ENCODE measurements at places on chromosomes 6 and 20.

GRCh38 chr20:49691818-49692568 is 21.7 kb downstream of the B4GALT5 start:
- no peak for DNase-seq

DNA sequence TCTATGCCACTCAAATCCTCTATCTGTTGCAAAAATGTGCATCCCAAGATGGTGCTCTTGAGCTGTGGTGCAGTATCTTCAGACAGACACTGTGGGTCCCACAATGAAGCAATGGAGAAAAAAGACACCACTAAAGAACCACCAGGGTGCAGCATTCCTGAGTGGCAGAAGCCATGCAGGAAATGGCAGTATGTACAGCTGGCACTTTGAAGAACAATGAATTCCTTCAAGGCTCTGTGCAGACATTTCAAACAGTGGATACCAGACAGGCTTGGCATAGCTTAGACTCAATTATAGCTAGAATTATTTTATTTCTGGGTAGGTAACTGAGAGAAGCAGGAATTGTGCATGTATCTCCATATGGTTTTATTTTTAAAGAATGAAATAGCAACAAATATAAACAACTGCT is 24.0 kb upstream of the HDAC2 start:
- DNase-seq: peak; percentile 50

DNA sequence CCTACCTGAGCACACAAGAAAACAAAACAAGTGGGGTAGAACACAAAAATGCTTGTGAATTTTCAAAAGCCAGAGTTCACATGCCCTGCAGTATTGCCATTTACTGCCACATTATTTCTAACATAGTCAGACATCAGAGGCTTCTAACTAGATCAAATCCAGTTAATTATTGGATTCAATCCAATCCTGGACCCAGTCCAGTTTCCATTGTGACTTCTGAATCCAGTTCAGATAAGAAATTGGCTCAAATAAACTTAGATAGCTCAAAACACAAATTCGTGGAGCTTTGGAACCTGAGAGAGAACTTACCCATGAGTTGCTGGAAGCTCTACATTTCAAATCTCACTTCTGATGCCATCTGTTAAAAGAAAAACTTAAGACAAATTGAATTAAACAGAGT is 85.2 kb upstream of the ANKEF1 start:
- no peak for DNase-seq

DNA sequence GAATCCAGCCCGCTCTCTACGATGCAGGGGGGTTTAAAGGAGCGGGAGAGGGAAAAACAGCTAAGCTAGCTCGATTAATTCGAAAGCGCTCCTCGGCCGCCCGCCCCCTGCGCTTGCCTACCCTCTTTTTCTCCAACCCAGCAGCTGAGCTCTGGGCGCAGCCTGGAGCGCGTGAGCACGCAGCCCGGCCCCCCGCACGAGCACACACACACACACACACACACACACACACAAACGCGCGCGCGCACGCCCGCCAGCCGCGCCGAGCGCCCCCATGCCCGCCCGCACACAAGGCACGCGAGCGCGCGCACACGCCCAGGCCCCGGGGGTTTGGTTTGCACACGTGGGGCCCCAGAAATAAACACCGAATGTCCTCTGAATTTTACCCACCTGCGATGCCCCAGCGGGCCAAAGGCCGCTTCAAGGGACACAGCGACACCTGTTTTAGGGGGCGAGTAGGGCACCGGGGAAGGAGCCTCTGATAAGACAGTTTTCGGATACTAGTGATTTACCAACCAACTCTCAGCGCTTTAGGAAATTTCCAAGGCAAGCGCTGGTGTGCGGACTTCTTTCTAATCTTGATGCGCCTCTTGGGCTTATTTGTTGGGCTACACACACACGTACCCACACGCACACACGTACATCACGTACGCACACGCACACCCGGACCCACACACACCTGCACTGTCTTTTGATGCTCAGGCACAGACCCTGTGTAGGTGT is 802 bp upstream of the NRN1 start:
- peak; percentile 42 for DNase-seq

DNA sequence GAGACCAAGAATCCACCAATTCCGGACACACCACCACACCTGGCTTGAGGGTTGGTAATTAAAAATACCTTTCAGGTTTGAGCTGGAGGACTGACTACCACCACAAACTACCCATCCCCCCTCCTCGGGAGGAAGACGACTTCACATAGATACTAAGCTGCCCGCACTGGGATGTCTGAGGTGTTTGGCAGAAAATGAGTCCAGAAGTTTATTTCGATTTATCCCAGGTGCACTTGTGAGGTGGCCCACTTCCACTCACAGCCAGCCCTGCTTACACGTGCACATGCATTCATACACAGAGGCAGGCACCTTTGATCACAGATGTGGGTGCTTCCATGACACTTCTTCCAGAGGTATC is 187.1 kb downstream of the ID4 start:
- no peak for DNase-seq

DNA sequence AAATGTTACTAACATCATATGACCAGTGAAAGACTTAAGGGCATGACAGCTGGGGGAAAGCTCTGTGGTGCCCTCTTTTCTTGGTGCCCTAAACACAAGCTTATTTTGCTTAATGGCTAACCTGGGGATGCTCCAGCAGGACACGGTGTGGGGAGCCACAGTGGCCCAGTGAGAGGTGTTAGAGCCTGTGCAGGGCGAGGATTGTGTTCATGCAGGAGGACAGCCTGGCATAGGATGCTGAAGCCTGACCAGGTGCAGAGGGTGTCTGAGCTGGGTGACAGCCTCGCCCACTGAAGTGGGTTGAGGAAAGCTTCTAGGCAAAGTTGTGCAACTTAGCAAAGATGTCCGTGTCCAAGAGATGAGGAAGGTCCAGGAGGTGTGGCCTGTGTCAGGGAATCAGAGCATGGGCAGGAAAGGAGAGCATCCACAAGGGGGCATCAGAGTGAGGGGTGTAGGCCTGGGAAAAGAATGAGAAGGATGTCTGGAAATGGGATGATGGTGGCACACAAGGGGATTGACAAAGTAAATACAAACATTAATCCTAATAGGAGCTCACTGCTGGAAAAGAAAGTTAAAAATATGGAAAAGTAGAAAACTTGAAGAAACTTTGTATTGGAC is 33.9 kb downstream of the SLC17A4 start:
- peak; percentile 23 for DNase-seq

DNA sequence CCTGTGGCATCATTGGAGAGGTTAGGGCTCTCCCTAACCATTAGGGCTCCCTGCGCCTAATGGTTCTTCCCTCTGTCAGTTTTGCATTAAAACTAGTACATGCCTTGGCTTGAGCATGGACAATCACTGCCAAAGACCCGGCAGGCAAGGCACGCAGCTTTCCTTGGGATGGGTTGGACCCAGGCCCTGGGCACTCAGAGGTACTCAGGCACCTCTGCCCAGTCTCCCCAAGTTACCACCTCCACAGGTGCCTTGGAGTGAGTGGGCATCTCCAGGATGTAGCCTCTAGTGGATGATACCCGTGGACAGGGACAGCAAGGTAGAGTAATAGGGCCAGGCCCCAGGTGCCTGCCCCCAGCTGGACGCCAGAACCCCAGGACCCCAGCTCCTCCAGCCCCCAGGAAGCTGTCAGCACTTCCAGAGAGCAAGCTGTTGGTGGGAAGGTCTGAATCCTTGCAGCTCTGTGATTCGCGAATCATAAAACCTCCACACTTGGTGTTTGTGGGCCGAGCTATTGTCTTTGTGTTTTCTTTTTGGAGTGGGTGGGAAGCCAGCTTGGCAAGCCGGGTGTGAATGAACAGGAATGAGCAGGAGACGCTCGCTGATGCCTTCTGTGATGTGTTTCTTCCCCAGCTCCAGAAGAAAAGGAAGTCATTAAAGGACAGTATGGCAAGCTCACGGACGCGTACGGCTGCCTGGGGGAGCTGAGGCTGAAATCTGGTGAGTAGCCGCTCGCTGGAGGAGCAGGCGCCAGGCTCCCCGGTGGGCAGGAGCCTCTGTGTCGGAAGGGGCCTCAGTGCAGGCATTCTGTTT is 35.1 kb downstream of the SYNJ2 start:
- no peak for DNase-seq

GRCh38 chr6:149452037-149452939 is 32.5 kb downstream of the ZC3H12D start:
- no peak for DNase-seq

GRCh38 chr20:19098806-19099578 is 113.5 kb upstream of the SLC24A3 start:
- no peak for DNase-seq

GRCh38 chr6:40353967-40354452 is 233.2 kb downstream of the LRFN2 start:
- no peak for DNase-seq

DNA sequence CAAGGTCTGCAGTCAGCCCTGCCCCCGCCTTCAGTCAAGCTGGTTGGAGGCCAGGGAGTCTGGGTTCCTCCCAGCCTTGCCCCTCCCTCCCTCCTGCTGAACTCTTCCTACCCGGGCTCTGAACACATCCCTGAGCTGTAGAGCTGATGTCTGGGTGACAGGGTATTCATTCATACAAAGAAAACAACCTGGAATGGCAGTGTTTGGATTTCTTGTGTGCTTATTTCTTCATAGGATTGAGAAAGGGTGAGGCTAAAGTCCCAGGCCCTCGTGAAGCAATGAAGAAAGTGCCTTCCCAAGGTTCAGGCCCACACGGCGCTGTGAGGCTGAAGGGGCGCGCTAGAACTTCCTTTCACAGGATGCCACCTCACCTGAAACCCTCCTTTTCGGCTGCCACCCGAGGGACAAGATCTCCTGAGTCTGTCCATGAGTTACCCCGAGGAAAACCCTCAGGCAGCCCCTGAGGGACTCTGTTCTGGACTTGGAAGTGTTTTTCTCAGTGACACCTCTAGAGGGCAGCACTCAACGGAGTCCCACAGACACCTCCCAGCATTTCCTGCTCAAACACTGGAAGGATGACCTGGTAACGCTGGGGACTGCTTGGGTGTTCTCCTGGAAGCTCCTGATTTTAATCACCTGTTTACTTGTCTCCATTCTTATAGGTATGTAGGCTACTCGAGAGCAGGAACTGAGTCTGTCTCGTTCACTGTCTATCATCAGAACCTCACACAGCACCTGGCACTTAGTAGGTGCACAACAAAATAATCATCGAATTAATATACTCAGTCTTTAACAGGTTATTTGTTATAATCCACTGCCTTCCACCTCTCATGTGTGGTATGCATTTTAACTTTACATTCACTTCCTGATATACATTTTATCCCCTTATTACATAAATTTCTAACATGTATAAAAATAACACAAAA is 11.8 kb upstream of the GSTA1 start:
- DNase-seq: peak; percentile 65

GRCh38 chr6:169391473-169392071 is 137.9 kb upstream of the THBS2 start:
- DNase-seq: no peak

DNA sequence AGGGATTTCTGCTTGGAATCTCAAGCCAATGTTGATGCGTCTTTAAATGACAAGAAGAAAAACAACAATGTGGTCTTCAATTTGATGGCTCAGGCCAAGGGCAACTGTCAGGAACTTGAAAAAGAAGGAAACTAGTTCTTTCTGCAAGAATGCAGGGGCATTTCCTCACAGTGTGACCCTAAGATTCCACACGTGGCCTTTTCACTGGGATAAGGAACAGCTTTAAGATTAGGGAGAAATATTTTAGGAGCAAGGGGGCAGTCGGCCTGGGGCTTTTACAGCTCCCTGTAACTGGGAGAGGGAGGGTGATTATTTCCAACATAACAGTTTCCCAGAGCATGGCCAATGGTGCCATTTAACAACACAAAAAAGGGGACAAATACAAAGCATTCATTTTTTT is 39.4 kb upstream of the MRPS10 start:
- no peak for DNase-seq

GRCh38 chr6:124123617-124124209 is 320.0 kb downstream of the NKAIN2 start:
- DNase-seq: no peak

- DNase-seq: no peak
Measured at GRCh38 chr6:32855467-32856174, 1.6 kb downstream of the PSMB9 start.

GRCh38 chr6:132931313-132931712 is 116.9 kb downstream of the RPS12 start:
- no peak for DNase-seq

DNA sequence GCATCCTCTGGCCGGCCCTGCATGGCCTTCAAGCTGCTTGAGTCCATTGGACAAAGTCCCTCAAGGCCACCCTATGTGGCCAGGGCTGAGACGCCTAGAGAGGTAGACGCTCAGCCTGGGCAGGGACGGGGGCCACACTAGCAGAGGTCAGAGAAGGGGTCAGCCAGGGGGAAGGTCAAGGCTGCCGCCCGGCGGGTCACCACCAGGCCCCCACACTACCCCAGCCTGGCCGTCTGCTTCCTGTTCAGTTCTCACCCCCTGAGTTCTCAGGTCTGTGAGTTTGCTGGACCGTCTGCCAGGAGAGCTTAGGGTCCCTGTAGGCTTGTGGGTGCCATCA is 37.3 kb downstream of the NTSR1 start:
- DNase-seq: no peak

- DNase-seq: no peak
Measured at GRCh38 chr6:10463491-10464481, 48.9 kb upstream of the TFAP2A start.

DNA sequence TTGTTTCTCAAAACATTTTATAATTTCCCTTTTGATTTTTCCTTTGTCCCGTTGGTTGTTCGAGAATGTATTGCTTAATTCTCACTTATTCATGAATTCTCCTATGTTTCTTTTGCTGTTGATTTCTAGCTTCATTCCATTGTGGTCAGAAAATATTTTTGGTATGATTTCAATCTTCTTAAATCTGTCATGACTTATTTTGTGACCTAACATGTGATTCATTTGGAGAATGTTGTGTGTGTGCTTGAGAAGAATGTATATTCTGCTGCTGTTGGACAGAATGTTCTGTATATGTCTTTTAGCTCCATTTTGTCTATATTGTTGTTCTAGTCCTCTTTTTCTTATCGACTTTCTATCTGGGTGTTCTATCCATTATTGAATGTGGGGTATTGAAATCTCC is 286.2 kb upstream of the RNF217 start:
- no peak for DNase-seq

- DNase-seq: no peak
Measured at GRCh38 chr6:109034526-109034925, 60.1 kb downstream of the SESN1 start.

- DNase-seq: no peak
Measured at GRCh38 chr6:30044630-30045029, 16.4 kb upstream of the POLR1H start.

GRCh38 chr6:146741609-146742008 is 142.8 kb downstream of the ADGB start:
- no peak for DNase-seq

GRCh38 chr6:25005010-25005409 is 69.2 kb upstream of the RIPOR2 start:
- DNase-seq: no peak

- DNase-seq: no peak
Measured at GRCh38 chr6:16480763-16481560, 242.6 kb downstream of the GMPR start.

GRCh38 chr6:37499433-37500293 is at the start of gene CCDC167:
Gene CCDC167 (minus strand): TSS chr6:37499893. CDS start chr6:37499863, 30 bp downstream.
- peak; percentile 99 for DNase-seq
